Immature natural killer cell (primary cell): ENCODE measurements at places on chromosomes 3 and 15.

- no peak overlapping the region for H3K27ac ChIP-seq
- H3K36me3 ChIP-seq: no peaks in the 10 kb centered on the region
- no peaks in the 10 kb centered on the region for H3K4me1 ChIP-seq
These were observed 498.4 kb upstream of the ALCAM start for GRCh38 chr3:104868291-104868690.

DNA sequence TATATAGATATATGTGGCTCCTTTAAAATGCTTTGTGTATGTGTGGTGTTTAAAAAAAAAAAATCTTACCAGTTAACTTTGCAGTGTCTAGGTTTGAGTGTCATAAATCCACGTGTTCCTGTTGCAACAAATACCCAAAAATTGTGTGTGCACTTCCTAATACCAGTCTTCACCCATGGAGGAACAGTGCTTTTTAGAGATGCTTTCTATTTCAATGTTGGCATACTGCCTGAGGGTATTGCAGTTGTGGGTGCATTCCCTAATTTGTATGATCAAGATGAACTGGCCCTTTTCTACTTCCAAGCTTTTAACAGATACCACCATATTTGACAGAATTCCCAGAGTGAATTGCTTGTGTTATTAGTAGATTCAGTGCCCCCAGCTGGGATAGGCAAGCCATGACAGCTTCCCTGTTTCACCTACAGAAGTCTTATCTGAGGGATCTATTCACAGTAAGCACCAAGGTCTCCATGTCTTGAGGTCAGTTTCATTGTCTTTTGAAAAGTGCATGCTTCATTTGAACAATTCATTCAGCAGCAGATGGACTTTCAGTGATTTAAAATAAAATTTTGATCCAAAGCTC, 68.9 kb upstream of the GOLGA6B start:
- no peaks in the 10 kb centered on the region for H3K27me3 ChIP-seq
- H3K4me3 ChIP-seq: no peak overlapping the region
- no peaks in the 10 kb centered on the region for H3K4me1 ChIP-seq
- H3K36me3 ChIP-seq: peaks cover 7% of the 10 kb centered on the region
- no peak overlapping the region for H3K27ac ChIP-seq

- H3K27ac ChIP-seq: no peak overlapping the region
- H3K36me3 ChIP-seq: no peaks in the 10 kb centered on the region
- H3K27me3 ChIP-seq: no peaks in the 10 kb centered on the region
- no peak overlapping the region for H3K4me3 ChIP-seq
These were observed 26.6 kb downstream of the SHOX2 start for GRCh38 chr3:158079599-158079998.

DNA sequence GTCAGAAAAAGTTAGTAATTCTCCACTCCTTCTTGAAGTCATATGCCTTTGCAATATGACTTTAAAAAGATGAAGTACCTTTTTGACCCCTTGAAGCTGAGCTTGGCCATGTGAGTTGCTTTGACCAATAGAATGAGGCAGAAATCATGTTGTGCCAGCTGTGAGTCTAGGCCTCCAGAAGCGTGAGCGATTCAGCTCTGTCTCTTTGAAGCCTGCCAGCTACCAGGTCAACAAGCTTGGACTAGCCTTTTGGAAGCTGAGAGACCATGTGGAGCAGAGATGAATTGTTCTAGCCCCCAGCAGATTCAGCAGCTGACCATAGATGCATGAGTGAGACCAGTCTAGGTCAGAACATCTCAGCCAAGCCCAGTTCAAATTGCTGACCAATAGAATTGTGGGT, 69.8 kb upstream of the EOMES start:
- no peak overlapping the region for H3K4me3 ChIP-seq
- H3K4me1 ChIP-seq: no peaks in the 10 kb centered on the region
- DNase-seq: no peak
- H3K36me3 ChIP-seq: no peaks in the 10 kb centered on the region
- H3K27me3 ChIP-seq: peaks cover 7% of the 10 kb centered on the region
- H3K27ac ChIP-seq: no peak overlapping the region

DNA sequence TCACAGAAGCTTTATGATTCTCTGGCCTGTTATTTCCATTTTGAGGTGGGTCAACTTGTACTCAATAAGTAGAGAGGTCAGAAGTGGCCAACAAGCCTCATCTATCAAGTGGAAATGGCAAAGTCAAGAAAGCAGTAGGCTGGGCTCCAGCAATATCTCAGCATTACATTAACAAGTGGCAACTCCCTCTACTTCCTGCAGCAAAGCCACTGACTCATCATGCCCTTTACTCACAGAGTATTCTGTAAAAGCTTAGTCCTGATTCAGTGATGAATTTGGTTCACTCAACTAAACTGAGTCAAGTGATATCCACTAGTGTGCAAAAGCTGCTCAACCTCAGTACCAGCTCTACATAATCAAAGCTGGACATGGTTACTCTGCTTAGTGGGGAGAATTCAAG, 954.6 kb downstream of the EPHA3 start:
- DNase-seq: no peak
- no peaks in the 10 kb centered on the region for H3K36me3 ChIP-seq
- H3K4me3 ChIP-seq: no peak overlapping the region

DNA sequence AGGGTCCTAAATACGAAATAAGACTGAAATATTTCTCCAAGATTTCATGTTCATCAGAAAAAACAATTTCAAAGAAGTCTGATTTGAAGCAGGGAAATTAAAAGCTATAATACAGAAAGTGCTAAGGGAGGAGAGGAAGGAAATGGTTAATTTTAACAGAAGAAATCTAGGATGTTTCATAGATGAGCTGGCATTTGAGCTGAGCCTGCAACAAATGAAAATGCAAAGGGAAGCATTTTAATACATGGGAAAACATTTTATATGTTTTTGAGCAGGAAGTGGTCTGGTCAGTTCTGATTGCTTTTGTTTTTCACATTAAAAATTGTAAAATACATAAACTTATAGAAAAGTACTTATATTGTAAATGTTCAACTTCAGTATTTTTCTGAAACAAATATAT, 17.2 kb upstream of the RAP2B start:
- H3K36me3 ChIP-seq: no peaks in the 10 kb centered on the region
- DNase-seq: no peak
- no peak overlapping the region for H3K4me3 ChIP-seq

GRCh38 chr3:156554515-156554841, 439 bp downstream of the SSR3 start:
- H3K27me3 ChIP-seq: peaks cover 11% of the 10 kb centered on the region
- H3K27ac ChIP-seq: peak overlapping the region; percentile 78
- H3K4me3 ChIP-seq: peak overlapping the region; percentile 94
- DNase-seq: no peak

- H3K27ac ChIP-seq: no peak overlapping the region
- DNase-seq: no peak
- no peaks in the 10 kb centered on the region for H3K27me3 ChIP-seq
- H3K4me3 ChIP-seq: no peak overlapping the region
These were observed 1268.1 kb downstream of the OTOL1 start for GRCh38 chr3:162764808-162765071.

DNA sequence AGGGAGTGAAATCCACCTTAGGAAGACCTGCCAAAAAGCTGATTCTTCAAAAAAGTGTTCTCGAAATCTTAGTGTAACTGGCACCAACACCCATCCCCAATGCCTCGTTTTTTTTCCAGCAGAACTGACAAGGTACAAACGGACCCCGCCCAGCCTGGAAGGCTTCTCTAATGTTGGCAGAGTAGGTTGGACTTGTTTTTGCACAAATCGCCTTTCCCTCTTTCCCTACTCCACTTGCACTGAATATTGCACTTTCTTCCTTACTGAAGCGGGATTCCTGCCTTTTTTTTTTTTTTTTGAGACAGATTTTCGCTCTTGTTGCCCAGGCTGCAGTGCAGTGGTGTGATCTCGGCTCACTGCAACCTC, 544 bp upstream of the TIMMDC1 start:
- H3K4me3 ChIP-seq: peak overlapping the region; percentile 100
- H3K27ac ChIP-seq: peak overlapping the region; percentile 99
- peaks cover 10% of the 10 kb centered on the region for H3K27me3 ChIP-seq

GRCh38 chr3:153404157-153404556, 242.1 kb downstream of the RAP2B start:
- H3K4me1 ChIP-seq: peaks cover 22% of the 10 kb centered on the region
- peaks cover 4% of the 10 kb centered on the region for H3K36me3 ChIP-seq
- no peak overlapping the region for H3K27ac ChIP-seq
- no peak overlapping the region for H3K4me3 ChIP-seq
- DNase-seq: no peak
- peaks cover 3% of the 10 kb centered on the region for H3K27me3 ChIP-seq

DNA sequence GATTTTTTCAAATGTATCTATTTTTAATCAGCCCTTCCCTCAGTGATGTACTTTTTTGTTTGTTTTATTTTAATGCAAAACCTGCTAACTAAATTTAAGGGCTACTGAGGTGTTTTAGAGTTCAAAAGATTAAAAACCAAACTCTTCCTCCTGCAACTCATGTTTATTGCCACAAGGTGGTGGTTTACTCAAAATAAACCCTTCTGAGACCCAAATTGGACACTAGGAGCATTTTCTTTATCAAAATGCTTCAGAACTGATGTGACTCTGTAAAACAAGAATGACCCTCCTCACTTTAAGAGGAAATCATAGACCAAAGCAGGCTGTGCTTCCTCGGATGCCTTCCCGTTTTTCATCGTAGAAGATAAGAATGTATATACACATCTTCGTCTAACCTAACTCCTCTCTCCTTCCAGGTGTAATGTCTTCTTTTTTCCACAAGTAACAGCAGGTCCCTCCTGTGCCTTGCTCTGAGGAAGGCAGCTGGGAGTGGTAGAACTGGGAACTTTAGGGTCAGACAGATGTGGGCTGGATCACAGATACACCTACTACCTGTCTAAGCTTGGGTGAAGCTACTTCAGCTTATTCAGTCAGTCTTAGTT, 2.9 kb upstream of the NME9 start:
- H3K4me1 ChIP-seq: peaks cover 23% of the 10 kb centered on the region
- peaks cover 12% of the 10 kb centered on the region for H3K27me3 ChIP-seq
- H3K27ac ChIP-seq: no peak overlapping the region
- no peak overlapping the region for H3K4me3 ChIP-seq
- H3K36me3 ChIP-seq: no peaks in the 10 kb centered on the region

- H3K36me3 ChIP-seq: no peaks in the 10 kb centered on the region
- peak overlapping the region; percentile 83 for H3K4me3 ChIP-seq
- DNase-seq: peak; percentile 40
- H3K27me3 ChIP-seq: peaks cover 2% of the 10 kb centered on the region
These were observed 41.9 kb downstream of the LIPC start for GRCh38 chr15:58473724-58474123.

- no peak overlapping the region for H3K4me3 ChIP-seq
- H3K27ac ChIP-seq: no peak overlapping the region
- H3K4me1 ChIP-seq: peaks cover 2% of the 10 kb centered on the region
- H3K36me3 ChIP-seq: no peaks in the 10 kb centered on the region
- H3K27me3 ChIP-seq: peaks cover 4% of the 10 kb centered on the region
These were observed 34.7 kb downstream of the RPL22L1 start for GRCh38 chr3:170835336-170835735.

DNA sequence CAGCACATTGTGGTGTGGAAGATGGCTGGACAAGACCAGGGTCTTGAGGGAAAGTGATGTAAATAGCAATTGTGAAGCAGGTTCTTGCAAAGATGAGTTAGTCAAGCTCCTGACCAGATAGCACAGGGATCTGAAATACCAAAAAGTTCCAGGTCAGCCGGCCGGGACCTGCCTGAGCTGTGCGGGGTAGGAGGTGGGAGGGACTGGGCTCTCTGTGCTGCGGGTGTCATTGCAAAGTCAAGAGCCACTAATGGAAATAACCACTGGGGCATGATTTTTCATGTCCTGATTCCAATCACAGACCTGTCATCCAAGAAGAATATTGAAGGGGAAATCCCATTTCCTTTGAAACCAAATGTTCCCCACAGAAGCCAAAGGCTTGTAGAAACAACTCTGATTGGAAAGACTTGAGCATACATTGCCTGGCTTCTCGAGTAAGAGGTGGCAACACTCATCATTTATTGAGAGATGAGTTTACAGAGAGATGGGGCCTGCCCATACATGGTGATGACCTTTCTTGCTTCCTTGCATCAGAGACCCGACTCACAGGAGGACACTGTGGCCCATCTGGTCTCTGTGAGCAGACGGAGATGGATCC, 44.2 kb upstream of the KY start:
- H3K4me1 ChIP-seq: no peaks in the 10 kb centered on the region
- H3K36me3 ChIP-seq: no peaks in the 10 kb centered on the region
- no peak overlapping the region for H3K4me3 ChIP-seq
- H3K27me3 ChIP-seq: peaks cover 2% of the 10 kb centered on the region
- H3K27ac ChIP-seq: no peak overlapping the region
- DNase-seq: no peak

DNA sequence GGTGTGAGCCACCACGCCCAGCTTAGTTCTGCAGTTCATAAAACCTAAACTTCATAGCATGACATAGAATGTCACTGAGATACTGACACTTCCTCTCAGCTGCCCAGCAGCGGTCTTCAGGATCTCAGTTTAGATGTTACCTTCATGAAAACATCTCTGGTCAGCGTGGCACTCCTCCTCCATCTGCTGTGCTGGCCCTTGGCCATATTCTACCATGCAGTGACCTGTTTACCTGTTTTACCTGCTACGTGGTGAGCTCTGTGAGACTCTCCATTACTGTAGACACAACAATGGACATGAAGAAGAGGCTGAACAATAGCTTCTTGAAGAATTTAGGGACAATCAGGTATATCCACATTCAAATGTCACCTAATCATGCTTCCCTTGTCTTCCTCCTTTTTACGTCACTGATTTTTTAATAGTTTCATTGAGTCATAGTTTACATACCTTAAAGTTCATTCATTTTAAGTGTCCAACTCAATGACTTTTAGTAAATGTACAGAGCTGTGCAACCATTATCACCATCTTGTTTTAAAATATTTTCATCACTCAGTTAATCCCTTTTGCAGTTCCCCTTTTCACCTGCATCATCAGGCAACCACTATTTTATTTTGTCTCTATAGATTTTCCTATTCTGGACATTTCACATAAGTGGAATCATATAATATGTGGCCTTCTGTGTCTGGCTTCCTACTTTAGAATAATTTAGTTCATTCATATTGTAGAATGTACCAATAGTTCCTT, 32.2 kb upstream of the PTPN23 start:
- no peak for DNase-seq
- H3K4me1 ChIP-seq: no peaks in the 10 kb centered on the region
- no peak overlapping the region for H3K4me3 ChIP-seq
- no peak overlapping the region for H3K27ac ChIP-seq
- H3K36me3 ChIP-seq: peaks cover 9% of the 10 kb centered on the region

DNA sequence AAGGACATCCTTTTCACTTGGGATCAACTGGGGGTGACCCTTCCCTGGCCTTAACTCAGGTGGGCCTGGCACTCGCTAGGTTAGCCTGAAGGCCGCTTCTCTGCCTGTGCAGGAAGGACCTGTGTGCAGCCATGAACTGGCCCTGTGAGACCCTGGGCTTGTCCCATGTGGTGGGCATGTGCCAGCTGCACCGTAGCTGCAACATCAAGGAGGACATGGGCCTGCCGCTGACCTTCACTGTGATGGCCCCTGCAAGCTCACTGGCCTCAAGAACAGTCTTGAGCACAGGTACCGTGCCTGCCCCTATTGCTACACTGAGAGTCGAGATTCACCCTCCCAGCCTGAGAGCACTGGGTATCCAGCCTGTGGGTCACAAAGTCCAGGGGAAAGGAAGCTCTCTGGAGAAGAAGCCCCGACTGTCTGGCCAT, 43.0 kb downstream of the SAXO2 start:
- no peaks in the 10 kb centered on the region for H3K36me3 ChIP-seq
- no peak overlapping the region for H3K4me3 ChIP-seq
- no peaks in the 10 kb centered on the region for H3K4me1 ChIP-seq
- H3K27me3 ChIP-seq: peaks cover 2% of the 10 kb centered on the region

GRCh38 chr3:71972031-71972430, 187.1 kb upstream of the PROK2 start:
- no peak overlapping the region for H3K4me3 ChIP-seq
- H3K36me3 ChIP-seq: no peaks in the 10 kb centered on the region
- no peak for DNase-seq
- no peaks in the 10 kb centered on the region for H3K4me1 ChIP-seq

GRCh38 chr15:66703540-66703941, 1.5 kb downstream of the SMAD6 start:
- no peaks in the 10 kb centered on the region for H3K36me3 ChIP-seq
- peak; percentile 18 for DNase-seq
- peaks cover 22% of the 10 kb centered on the region for H3K4me1 ChIP-seq
- H3K4me3 ChIP-seq: no peak overlapping the region
